ENCODE measurements at places on chromosomes 13 and 19.

DNA sequence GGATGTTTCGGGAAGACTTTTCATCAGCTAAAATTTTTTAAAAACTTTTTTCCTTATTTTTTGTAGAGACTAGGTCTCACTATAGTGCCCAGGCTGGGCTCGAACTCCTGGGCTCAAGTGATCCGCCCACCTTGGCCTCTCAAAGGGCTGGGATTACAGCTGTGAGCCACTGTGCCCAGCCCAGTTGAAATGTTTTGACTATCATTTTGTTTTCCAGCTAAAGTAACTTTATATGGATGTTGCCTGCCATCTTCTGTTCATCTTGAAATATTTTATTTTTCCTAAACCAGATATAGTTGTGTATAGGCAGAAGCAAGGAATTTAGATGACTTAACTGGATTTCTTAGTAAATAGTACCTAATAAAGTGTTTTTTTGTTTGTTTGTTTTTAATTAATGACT is 7.0 kb downstream of the CAB39L start:
- DNase-seq = no peak

DNA sequence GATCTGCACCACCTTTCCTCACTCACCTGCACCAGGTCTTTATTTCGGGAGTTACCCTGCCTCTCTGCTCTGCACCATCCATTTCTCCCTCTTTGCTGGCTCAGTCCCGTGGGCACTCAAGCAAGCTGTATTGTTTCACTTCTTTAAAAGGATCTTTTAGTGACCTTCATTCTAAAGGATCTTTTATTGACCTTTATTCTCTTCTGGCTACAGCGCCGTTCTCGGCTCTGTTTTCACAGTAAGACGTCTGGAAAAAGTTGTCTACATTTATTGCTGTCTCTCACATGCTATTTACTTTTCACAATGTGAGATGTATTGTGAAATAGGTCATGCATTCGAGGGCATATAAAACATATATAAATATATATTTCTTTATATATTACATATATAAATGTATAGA is 35.6 kb upstream of the ARGLU1 start:
- DNase-seq = no peak

- DNase-seq = no peak
Observed at GRCh38 chr13:73133531-73133930, 74.7 kb downstream of the KLF5 start.

GRCh38 chr13:30863231-30863630 is 42.8 kb upstream of the MEDAG start:
- no peak for DNase-seq
